ENCODE measurements at places on chromosomes 12 and 14. TPM values are rescaled to one million over a fixed set of nuclear protein-coding genes. Genes with fewer than 3 reads are reported as not detected.

- H3K36me3 ChIP-seq = no peaks in the 10 kb centered on the region
- H3K4me1 ChIP-seq = peaks cover 5% of the 10 kb centered on the region
- no peak overlapping the region for H3K27ac ChIP-seq
- H3K27me3 ChIP-seq = no peaks in the 10 kb centered on the region
These were observed 10.3 kb upstream of the GNPTAB start for GRCh38 chr12:101841069-101841468.

Gene KRT72
- 2.3 TPM for total RNA-seq

- H3K27me3 ChIP-seq = no peaks in the 10 kb centered on the region
- no peak within 1 kb of the TSS for H3K4me3 ChIP-seq
- H3K27ac ChIP-seq = no peak within 1 kb of the TSS
- no peaks in the 10 kb centered on the region for H3K36me3 ChIP-seq
These were observed at the start of gene PDE6H for GRCh38 chr12:14972816-14973215. PDE6H (plus strand) TSS chr12:14973042; CDS start chr12:14978013, 4,971 bp downstream.

Gene BCAT1
- 16.7 TPM for total RNA-seq

Gene SERPINA1
- 3.1 TPM for total RNA-seq

Gene FAM186B
- not detected for total RNA-seq

Gene RHOJ
- not detected for total RNA-seq

- DNase-seq = no peak
- no peaks in the 10 kb centered on the region for H3K27me3 ChIP-seq
- H3K36me3 ChIP-seq = no peaks in the 10 kb centered on the region
- H3K4me1 ChIP-seq = peaks cover 6% of the 10 kb centered on the region
These were observed 37.5 kb upstream of the DAAM1 start for GRCh38 chr14:59150990-59151389.

- no peak for DNase-seq
- no peaks in the 10 kb centered on the region for H3K27me3 ChIP-seq
- no peaks in the 10 kb centered on the region for H3K4me1 ChIP-seq
- no peak overlapping the region for H3K4me3 ChIP-seq
- H3K36me3 ChIP-seq = no peaks in the 10 kb centered on the region
These were observed 119.7 kb downstream of the FBXL14 start for GRCh38 chr12:1474574-1475153.

Gene CABP1
- total RNA-seq = not detected

DNA sequence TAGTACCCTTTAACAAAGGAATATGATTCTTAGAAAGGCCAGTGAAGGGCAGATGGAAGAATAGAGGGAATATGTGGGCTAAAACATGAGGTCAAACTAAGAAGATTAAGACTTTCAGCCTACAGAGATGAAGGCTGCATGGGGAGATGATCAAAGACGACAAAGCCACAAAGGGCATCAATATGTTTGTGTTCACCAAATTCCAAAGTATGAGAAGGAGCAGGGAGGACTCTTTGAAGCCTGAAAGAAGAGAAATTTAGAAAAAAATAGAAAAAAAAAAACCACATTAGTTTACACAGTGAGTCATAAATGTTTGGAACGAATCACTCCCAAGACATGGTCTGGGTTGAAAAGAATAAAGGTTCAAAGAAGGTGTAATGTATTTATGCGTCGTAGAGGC lies 131.8 kb downstream of the NEDD1 start:
- peaks cover 5% of the 10 kb centered on the region for H3K27me3 ChIP-seq
- H3K36me3 ChIP-seq = no peaks in the 10 kb centered on the region
- no peak overlapping the region for H3K4me3 ChIP-seq
- no peak for DNase-seq
- H3K4me1 ChIP-seq = no peaks in the 10 kb centered on the region

GRCh38 chr12:8048906-8049305 lies 16.4 kb downstream of the FOXJ2 start:
- DNase-seq = no peak
- H3K27me3 ChIP-seq = no peaks in the 10 kb centered on the region
- H3K36me3 ChIP-seq = peaks cover 53% of the 10 kb centered on the region
- H3K4me3 ChIP-seq = no peak overlapping the region
- peaks cover 16% of the 10 kb centered on the region for H3K4me1 ChIP-seq

- H3K4me3 ChIP-seq = no peak overlapping the region
- DNase-seq = no peak
- no peaks in the 10 kb centered on the region for H3K4me1 ChIP-seq
- H3K27me3 ChIP-seq = no peaks in the 10 kb centered on the region
These were observed 62.2 kb downstream of the SOX5 start for GRCh38 chr12:23887055-23887835.

DNA sequence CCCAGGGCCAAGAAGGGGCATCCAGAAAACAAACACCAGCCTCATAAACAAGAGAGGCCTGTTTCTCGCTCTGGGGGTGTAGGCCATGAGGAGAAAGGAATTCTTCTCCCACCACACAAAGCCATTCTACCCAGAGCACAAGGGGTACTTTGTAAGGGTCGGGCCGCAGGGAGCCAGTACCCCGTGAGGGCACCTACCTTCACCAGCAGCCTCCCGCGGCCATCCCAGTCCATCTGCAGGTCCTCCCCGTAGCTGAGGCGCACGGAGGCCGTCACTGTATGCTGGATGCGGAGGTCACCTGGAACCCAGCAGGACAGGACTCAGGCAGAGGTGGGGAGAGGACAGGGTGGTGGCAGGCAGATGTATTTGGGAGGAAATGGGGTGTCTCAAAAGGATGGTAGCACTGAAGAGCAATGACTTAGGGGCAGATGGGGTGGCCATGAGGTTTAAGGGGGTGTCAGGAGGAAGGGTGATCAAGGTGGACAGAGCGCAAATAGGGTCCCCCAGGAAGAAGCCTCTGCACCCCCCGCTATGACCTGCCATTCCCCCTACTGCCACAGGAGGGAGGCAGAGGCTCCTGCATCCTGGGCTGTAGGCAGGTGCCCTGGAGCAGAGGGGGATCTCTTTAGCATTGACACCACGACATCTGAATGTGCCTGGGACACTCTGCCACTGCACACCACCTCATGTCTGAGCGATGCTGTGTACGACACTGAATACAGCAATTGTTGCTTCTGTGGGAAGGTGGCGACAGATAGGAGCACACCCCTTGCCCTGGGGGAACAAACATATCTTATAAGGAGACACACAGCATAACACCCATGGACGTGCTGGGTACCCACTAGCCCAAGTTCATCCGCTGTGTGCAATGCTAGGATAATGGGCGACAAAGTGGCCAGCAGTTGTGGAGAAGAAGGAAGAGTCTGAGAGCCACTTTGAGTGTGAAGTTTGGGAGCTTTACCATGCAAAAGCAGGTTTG lies 61.4 kb downstream of the VWF start:
- H3K36me3 ChIP-seq = no peaks in the 10 kb centered on the region
- H3K27me3 ChIP-seq = no peaks in the 10 kb centered on the region
- H3K27ac ChIP-seq = no peak overlapping the region
- peak; percentile 68 for DNase-seq
- no peaks in the 10 kb centered on the region for H3K4me1 ChIP-seq

Gene ATF7IP
- total RNA-seq = 141 TPM

- no peak overlapping the region for H3K4me3 ChIP-seq
- H3K27ac ChIP-seq = no peak overlapping the region
These were observed 450.8 kb downstream of the RAD51B start for GRCh38 chr14:68270342-68270741.

GRCh38 chr12:88590851-88591250 lies 10.6 kb upstream of the KITLG start:
- no peak for DNase-seq
- no peaks in the 10 kb centered on the region for H3K27me3 ChIP-seq
- no peak overlapping the region for H3K4me3 ChIP-seq
- no peaks in the 10 kb centered on the region for H3K4me1 ChIP-seq
- H3K27ac ChIP-seq = no peak overlapping the region

GRCh38 chr12:32549675-32550079 lies 129.4 kb upstream of the DNM1L start:
- no peaks in the 10 kb centered on the region for H3K4me1 ChIP-seq
- H3K36me3 ChIP-seq = no peaks in the 10 kb centered on the region
- DNase-seq = no peak
- H3K27ac ChIP-seq = no peak overlapping the region
- no peaks in the 10 kb centered on the region for H3K27me3 ChIP-seq

GRCh38 chr14:61037215-61037614 lies 56.2 kb downstream of the SLC38A6 start:
- no peaks in the 10 kb centered on the region for H3K27me3 ChIP-seq
- no peak overlapping the region for H3K27ac ChIP-seq
- H3K36me3 ChIP-seq = no peaks in the 10 kb centered on the region
- no peak for DNase-seq

Gene KRT77
- not detected for total RNA-seq

Data from activated naive CD4-positive, alpha-beta T cell treated with anti-CD3 and anti-CD28 coated beads for 36 hours (primary cell).